Lung microvascular endothelial cell (primary cell): ENCODE measurements at places on chromosomes 6 and 20. TPM values are rescaled to one million over a fixed set of nuclear protein-coding genes. Genes with fewer than 3 reads are reported as not detected.

DNA sequence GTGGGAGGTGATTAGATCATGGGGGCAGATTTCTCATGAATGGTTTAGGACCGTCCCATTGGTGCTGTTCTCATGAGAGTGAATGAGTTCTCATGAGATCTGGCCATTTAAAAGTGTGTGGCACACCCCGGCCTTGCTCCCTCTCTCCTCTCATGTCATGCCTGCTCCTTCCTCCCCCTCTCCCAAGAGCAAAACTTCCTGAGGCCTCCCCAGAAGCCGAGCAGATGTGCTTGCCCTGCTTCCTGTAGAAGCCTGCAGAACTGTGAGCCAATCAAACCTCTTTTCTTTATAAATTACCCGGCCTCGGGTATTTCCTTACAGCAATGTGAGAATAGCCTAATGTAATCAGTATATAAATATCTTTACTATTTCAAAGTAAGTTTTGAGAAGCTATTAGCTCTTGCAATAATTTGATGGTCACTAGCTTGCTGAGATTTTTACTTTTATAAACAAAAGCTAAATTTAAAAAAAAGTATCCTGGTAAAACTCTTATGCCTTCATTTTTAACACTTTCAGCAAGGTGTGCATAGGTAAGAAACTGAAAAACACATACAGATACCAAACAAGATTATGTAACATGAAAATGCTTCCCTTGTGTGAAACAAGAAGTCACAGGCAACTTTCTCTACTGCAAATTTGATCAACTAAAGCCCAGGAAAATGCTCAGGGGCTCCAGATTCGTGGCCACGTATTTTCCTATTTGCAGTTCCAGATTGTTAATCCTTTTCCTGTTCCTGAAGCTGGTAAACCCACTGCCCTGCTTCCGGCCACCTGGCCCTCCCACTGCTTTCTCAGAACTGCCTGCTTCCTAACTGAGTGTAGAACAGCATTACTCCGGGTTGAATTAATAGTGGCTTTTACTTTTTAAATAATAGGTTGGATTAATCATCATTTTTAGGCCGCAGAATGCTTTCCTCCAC lies 395.1 kb upstream of the CNR1 start:
- DNase-seq = no peak

DNA sequence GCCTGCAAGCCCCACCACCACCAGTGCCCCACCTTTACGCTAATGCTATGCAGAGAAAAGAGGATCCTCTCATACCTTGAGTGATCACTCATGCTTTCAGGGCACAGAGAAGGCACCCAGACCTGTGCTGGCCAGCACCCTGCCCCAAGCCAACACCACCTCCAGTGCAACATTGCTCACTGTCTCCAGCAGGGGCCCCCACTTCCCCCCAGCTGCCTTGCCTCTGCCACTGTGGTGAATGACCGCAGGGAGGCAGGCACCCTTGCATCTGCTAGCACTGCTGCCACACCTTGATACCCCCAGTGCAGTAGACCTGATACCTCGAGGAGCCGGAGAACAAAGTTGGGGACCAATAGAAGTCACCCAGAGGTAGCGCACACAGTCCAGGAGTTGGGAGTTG lies 139.2 kb upstream of the PLN start:
- DNase-seq = no peak

Gene HAO1
- total RNA-seq = not detected in 2 replicates

DNA sequence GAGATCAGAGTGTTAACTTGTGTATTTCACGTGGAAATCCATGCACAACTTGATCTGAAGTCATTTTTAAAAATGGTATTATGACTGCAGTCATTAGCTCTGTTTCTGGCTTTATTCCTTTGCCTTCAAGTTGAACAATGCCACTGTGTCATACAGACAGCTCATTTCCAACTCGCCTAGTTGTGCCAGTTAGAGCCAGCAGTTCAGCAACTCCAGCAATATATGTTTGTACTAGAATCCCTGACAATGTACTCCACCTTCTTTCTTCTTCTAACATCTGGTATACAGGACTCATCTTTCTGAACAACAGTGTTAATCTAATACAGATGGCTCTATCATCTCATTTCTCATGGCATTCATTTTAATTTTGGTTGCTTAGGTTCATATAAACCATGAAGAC lies 418.3 kb upstream of the POU3F2 start:
- DNase-seq = no peak

DNA sequence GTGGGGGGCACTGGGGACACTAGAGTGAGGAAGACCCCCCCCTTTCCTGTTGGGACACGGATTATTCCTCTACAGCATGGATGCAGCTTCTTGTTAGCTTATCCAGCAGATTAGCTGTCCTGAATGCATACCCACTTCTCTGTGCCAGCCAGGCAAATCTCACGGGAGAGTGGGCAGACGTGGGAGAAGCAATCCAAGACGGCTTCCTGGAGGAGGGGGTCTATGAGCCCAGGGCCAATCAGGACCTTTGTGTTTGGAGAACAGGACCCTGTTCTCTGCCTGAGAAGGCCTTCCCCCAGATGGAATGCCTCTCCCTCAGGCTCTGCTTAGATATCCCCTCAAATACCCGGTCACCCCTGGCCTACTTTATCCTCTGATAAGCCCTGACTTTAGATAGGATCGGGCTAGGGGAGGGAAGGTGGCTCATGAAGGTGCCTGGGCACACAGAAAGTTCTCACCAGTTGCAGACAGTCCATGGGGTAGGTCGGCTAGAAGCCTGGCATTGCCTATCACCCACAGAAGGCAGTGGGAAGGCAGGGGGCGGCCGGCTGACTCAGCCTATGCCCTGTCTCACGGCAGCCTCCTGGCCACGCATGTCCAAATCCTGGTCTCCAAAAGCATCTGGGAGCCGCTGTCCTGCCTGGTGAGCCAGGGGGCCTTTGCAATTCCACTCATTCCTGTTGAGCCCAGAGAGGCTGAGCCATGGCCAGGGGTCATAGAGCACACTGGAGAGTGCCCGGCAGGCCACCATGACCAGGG lies 34.7 kb downstream of the SUN5 start:
- no peak for DNase-seq

Gene MUCL3
- not detected in 2 replicates for total RNA-seq

Gene ACTL10
- 1.3 and 1.6 TPM in 2 replicates for total RNA-seq

GRCh38 chr6:90677440-90677839 lies 90.6 kb upstream of the MAP3K7 start:
- DNase-seq = no peak

DNA sequence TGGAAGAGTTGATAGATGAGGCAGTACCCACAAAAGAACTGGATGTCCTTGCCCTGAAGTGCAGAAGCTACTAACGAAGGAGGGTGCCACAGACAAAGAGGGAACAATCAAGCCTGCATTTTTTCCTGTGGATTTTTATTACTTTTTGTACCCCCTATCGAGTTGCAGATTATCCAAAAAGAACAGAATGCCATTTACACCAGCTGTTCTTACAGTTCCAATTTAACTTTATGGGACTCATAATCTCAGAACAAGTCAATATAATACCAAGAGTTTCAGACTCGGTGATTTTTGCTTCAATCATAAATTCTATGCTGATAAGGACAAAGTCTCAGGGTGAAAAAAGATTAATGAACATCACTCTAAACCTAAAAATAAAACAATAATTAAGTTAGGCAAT lies 4.0 kb upstream of the CNKSR3 start:
- DNase-seq = no peak

GRCh38 chr6:39425346-39426072 lies 103.0 kb upstream of the KCNK16 start:
- peak; percentile 44 for DNase-seq
